ENCODE measurements at places on chromosomes 1 and 21.

DNA sequence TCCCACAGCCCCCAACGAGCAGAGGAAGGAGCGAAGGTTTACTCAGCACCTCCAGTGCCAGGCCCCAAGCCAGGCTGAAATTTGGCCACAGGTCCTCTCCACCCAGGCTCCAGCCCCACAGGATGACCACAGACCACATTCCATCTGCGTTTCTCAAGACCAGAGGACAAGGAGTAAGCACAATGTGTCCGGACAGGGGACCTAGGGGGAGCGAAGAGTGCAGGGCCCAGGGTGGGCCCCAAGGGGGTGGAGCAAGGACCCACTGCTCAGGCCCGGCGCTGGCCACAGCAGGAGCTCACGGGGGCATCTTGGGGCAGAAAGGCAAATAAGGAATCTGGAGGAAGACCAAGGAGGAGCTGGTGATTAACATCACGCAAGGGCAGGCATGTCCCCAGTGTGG is 100.5 kb downstream of the NPHP4 start:
- no peak for DNase-seq

DNA sequence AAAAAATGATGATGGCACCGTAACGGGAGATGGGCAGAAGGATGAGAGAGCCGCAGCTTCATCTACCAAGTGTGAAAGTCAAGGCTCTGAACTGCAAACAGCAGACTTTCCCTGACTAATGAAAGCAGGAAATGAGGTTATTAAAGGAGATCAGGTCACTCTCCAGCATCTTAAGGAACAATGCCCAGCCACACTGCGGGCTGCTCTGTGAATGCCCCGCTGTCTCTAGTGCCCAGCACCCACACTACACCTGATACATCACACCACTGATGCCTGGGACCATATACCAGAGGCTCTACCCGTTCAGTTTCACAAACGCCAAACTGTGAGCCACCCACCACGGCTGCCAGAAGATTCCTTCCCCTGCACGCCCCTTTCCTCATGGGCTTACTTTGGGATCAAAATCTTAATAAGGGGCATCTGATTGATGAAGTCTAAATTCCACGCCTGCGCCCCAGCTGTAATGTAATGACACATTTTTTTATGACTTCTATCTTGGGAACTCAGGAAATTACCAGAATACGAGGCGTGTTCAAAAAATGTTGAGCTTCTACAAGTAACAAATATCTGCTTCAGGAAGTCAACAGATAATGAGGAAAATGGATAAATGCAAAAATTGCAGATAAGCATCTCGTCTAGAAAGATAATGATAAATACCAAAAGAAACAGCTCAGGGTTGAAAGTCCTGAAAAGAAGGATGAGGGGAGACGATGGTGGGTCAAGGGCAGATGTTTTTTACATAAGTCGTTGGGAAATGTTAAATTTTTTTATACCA is 72.0 kb downstream of the MIS18A start:
- DNase-seq = no peak

GRCh38 chr1:201537891-201538611 is 876 bp upstream of the NAV1 start:
- DNase-seq = no peak

DNA sequence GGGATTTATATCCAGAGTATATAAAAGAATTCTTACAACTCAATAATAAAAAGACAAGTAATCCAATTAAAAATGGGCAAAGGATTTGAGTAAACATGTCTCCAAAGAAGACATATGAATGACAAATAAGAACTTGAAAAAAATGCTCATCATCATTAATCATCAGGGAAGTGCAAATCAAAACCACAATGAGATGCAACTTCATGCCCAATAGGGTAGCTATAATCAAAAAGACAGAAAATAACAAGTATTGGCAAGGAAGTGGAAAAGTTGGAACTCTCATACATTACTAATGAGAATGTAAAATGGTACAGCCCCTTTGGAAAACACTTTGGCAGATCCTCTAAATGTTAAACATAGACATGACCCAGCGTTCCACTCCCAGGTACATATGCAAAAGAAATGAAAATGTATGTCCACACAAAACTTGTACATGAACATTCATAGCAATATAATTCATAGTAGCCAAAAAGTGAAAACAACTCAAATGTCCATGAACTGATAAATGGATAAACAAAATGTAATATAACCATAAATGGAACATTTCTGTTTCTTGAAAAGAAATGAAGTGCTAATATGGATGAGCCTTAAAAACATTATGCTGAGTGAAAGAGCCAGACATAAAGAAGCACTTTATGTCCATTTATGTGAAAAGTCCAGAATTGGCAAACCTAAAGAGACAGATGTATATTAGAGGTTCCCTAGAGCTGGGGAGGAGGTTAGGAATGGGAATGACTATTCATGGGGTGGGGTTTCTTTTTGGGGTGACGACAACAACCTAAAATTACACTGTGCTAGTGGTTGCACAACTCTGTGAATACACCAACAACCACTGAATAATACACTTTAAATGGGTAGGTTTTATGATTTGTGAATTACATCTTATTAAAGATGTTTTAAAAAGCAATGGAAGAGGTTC is 259.7 kb downstream of the RHOU start:
- no peak for DNase-seq

DNA sequence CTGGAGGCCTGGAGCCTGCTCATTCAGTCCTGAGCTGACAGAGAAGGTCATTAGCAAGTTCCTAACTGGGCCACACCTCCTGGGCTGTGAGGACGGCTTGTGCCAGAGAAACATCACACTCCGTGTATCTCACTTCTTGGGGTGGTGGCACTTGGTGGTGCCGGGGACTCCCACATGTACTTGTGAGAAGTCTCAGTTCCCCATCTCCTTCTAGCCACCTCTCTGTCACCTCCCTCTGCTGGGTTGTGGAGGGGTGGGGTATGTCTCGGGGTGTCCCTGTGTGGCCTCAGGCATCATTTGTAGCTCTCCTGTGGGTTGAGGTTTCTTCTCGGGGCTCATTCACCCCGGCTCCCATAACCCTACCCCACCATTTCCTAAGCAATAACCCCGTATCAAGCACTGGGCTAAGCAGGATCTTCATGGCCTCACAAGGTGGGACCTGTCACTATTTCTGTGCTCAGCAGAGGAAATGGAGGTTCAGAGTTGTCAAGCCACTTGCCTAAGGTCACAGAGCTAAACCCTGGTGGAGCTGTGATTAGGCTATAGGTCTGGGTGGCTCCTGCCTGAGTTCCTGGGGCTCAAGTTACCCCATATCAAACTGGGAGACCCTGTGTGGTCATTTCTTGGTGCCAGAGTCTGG is 62.5 kb downstream of the UBIAD1 start:
- no peak for DNase-seq

- DNase-seq = peak; percentile 56
Observed at GRCh38 chr1:202575918-202576653, 134.2 kb downstream of the SYT2 start.

- no peak for DNase-seq
Observed at GRCh38 chr1:196063294-196063693, 544.9 kb downstream of the KCNT2 start.

GRCh38 chr1:158289811-158290210 is at the start of gene CD1C:
Gene CD1C (plus strand): TSS chr1:158289923. CDS start chr1:158290065, 142 bp downstream.
- no peak for DNase-seq

- no peak for DNase-seq
Observed at GRCh38 chr1:217494767-217495166, 136.1 kb downstream of the GPATCH2 start.

- no peak for DNase-seq
Observed at GRCh38 chr1:201094832-201095231, 17.4 kb downstream of the CACNA1S start.

- no peak for DNase-seq
Observed at GRCh38 chr1:152924191-152924590, 15.8 kb downstream of the IVL start.

- DNase-seq = no peak
Observed at GRCh38 chr1:1756661-1757421, 21.4 kb downstream of the NADK start.

- DNase-seq = no peak
Observed at GRCh38 chr1:63848733-63849132, 74.9 kb downstream of the ROR1 start.

DNA sequence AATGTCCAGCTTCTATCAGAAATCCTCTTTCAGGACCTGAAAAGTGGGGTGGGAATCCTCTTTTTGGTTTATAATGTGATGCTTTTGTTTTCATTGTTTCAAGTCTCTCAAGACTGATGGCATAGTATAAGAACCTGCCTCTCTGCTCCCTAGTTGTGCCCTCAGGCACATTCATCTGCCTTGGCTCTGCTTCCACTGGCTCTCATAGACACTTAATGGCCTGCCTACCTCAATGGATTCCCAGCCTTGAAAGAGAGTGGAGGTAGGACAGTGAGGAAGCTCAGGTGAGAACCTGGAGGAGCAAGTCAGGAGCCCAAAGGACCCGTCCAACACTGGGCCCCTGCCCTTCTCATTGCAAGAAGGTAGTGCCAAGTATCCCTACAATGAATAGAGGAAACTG is 4.8 kb downstream of the TTLL7 start:
- no peak for DNase-seq

GRCh38 chr1:222583079-222583478 is 6.7 kb downstream of the TAF1A start:
- no peak for DNase-seq

GRCh38 chr1:228276174-228276831 is 68.5 kb downstream of the OBSCN start:
- DNase-seq = peak; percentile 35

DNA sequence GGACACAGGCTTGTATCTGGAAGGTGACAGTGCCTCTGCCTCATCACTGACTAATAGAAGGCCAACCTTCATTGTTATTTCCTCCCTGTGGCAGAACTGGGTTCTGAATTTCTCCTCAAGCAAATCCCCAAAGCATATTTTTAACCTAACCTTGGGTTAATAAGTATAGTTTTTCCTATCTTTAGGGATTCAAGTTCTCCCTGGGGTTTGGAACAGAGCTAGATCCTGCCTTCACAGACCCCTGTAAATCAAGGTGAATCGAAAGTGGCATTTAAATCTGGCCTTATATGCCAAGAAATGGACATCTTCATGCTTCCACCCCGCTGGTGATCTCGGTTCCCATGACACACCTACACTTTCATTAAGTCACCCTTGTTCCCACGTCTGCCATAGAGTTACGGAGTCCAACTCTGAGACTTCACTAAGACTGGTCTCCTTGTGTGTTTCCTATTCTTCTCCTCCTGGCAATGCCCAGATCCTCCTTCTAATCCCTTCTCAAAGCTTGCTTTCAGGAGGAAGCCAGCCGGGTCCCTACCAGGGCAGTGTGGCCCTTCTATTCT is 4.3 kb upstream of the CHI3L2 start:
- DNase-seq = no peak

DNA sequence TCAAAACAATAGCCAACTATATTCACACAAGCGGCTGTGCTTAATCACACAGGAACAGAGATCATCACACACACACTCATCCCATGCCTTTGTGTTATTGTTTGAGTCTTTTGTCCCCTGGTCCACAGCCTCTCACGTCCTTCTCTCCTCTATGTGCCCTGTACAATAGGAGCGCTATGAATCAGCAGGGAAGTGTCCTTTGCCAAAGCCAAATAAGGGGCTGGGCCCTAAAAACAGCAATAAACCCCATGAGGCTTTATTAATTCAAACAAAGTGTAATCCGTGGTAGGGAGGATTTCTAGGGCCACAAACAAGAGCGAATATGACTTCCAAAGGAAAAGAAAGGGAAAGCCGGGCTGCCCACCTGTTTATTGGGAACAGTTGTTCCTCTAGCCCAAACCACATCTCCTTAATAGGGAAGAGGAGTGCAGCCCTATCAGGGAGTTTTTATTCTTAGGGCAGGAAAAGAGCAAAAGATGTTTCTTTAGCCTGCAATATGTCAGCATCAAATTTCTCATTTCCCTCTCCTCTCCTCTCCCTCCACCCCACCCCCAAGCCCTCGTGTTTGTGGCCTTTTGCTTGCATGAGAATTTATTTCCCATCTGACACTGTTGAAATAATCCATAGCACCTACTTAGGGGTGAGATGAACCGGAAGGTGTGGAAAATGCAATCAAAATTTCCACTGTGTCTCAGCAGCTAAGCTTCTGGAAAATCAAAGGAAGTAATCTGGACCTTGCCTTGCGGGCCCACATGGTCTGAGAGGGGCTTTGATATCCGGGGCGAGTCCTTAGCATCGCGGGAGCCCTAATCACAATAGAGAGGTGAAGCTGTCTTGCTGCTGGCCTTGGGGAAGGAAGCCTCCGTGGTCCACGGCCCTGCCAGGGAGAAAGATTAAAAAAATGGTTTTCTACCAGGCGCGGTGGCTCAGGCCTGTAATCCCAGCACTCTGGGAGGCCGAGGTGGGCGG is 45.3 kb upstream of the ITPKB start:
- no peak for DNase-seq

All from kidney (tissue), 22 donors.